CD14-positive monocyte (primary cell): ENCODE measurements at places on chromosomes 16 and 17. TPM values are rescaled to one million over a fixed set of nuclear protein-coding genes. Genes with fewer than 3 reads are reported as not detected.

Gene SEZ6L2
- not detected for polyA plus RNA-seq

Gene SLC6A2
- polyA plus RNA-seq, result not detected

Gene KRTAP4-4
- polyA plus RNA-seq, result not detected in 2 replicates

Gene SLFN14
- polyA plus RNA-seq, result not detected in 2 replicates

Gene PROCA1
- polyA plus RNA-seq, result 0.31 TPM

Gene HLF
- polyA plus RNA-seq, result 0.08 TPM in 1 of 2 replicates, not detected in the other

Gene CBFA2T3
- polyA plus RNA-seq, result 5.3 TPM

Gene NPB
- 0.08 TPM in 1 of 2 replicates, not detected in the other for polyA plus RNA-seq

Gene PABPN1L
- polyA plus RNA-seq, result 0.34 and 0.39 TPM in 2 replicates

Gene ZG16B
- polyA plus RNA-seq, result 11.0 TPM

Gene ZNF287
- polyA plus RNA-seq, result 0.25 and 0.45 TPM in 2 replicates

Gene CTRB2
- polyA plus RNA-seq, result not detected

Gene CCL5
- polyA plus RNA-seq, result 2.8 TPM

Gene GALK1
- 84.3 TPM for polyA plus RNA-seq

Gene PRDM7
- polyA plus RNA-seq, result not detected

Gene ADAD2
- not detected for polyA plus RNA-seq
